ENCODE measurements at places on chromosomes 2 and 18.

- DNase-seq: no peak
Observed at GRCh38 chr2:57891086-57891712, 155.4 kb upstream of the VRK2 start.

DNA sequence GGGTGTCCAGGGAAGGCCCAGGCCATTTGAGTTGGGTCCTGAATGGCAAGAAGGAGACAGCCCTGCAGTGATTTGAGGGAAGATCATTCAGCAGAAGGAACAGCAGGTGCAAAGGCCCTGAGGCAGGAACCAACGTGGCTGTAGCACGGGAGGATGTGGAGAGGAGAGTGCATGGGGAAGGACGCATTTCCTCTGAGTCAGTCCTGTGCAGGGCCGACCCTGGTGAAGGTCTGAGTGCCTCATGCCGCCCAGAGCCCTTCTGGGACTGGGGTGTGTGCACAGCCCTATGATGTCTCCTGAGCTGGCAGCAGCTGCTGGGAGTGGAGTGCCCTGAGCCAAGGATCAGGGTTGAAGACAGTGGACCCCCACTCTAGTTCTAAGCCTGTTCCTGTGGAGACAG, 17.9 kb upstream of the ARHGEF4 start:
- no peak for DNase-seq

DNA sequence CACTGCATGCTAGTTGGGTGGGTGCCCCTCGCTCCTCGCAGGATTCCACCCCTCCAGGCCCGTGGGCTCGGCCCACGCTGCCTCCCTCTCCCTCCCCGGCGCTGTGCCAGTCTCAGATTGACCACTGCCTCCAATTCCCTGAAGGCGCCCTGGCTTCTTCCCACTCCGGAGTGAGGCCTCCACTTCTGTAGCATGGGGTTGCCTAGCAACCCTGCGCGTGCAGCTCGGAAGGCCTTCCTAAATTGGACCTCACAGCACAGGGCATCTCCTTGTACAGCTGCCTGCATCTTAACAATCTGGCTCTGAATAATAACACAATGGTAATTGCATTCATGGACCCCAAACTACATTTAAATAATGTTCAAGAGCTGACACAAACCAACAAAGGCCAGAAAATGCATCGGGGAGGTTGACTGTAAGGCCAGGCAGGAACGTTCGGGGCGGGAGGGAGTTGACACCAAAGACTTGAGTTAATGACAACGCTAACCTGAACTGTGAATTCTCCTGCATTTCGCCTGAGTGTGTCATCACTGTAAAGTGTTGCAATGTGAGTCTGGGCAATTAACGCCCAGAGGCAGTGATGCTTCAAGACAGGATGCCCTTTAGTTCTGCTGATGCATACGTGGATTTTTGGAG, 222.9 kb downstream of the ZBTB7C start:
- no peak for DNase-seq

DNA sequence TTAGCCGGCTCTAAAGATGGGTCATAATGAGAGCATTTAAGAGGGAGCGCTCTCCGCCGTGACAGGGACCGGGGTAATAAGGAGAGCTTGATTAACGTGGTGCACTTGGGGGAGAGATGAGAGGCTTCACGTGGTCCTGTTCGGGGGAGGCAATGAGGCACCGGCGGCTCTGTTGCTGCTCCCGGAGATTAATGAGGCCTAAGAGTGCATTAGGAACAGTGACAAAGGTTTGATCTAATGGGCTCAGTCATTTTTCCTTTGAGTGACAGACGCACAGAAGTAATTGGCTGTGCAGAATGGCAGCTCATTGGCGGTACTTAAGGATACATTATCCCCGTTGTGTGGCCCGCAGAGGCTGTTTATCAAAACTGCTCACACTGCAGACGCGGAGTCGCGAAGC, 250.7 kb downstream of the GBX2 start:
- DNase-seq: no peak

DNA sequence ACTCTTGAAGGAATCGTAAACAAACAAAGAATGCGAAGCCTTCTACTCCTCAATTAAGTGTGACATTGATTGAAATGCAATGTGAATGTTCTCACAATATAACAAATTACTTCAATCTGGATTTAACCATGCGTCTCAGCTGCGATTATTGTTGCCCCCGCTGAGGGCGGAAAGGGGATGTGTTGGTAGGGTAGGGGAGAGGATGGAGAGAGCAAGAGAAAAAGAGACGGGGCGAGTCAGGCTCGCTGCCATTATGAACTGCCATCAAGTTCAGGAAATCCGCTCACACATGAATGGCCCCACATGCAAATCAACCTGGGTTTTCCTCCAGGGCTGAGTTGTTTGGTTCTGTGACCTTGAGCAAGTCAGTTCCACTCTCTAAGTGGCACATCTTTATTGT, 129.8 kb downstream of the PXDN start:
- no peak for DNase-seq

GRCh38 chr2:102753563-102754159, 8.2 kb upstream of the TMEM182 start:
- DNase-seq: peak; percentile 84

- DNase-seq: peak; percentile 19
Observed at GRCh38 chr2:46780801-46781445, 134.7 kb downstream of the MCFD2 start.

- DNase-seq: no peak
Observed at GRCh38 chr2:45836316-45836715, 184.8 kb downstream of the PRKCE start.

GRCh38 chr2:112534826-112535225, 7.4 kb upstream of the POLR1B start:
- no peak for DNase-seq

DNA sequence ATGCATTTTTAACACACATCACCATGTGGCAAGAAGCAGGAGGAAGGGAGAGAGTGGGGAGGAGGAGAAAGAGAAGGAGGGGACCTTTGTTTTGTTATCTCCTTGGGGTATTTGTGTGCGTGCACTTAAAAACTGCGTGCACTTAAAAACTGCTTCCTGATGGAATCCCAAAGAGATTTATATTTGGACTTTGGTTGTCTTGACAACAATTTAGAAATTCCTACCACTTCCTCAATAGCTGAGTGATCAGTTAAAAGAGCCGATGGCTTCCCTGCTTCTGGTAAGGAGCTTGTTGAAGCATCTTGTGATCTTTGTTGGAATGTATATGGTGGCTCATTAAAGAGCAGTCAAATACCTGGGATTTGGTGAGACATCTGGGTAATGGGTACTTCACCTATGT, 4.5 kb downstream of the RAB31 start:
- no peak for DNase-seq

DNA sequence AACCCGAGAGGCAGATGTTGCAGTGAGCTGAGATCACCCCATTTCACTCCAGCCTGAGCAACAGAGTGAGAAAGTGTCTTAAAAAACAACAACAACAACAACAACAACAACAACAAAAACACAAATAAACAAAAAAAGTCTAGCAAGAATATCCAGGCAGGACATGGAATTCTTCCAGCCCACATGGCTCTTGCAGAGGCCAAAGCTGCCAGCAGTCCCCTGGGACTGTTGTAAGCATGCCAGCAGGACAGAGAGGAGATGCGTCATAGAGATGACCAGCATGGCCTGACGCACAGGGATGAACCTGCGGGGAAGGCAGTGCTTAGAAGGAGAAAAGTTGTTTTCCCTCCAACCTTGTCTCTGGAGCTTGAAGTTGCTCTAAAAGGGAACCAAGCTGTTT, 182.3 kb upstream of the PGAP1 start:
- DNase-seq: no peak

Data from hematopoietic multipotent progenitor cell treated with erythropoietin and hydrocortisone succinate and interleukin-3 and kit ligand, for 4 days (in vitro differentiated cells).